Mesendoderm (in vitro differentiated cells): ENCODE measurements at places on chromosomes 11 and 22.

- no peak for DNase-seq
Observed at GRCh38 chr11:59191095-59191494, 19.2 kb downstream of the DTX4 start.

DNA sequence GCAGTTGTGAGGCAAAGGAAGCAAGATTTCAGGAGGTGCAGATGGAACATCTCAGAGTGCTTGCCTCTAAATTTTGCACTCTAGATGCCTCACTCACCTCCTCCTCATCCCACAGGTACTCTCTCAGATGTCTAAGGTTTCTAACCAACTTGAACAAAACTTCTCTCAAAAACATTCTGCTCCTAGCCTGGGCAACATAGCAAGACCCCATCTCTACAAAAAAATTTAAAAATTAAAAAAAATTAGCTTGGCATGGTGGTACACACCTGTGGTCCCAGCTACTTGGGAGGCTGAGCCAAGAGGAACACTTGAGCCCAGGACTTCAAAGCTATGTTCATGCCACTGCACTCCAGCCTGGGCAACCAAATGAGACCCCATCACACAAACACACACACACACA lies 4.2 kb downstream of the ZNF280A start:
- no peak for DNase-seq

DNA sequence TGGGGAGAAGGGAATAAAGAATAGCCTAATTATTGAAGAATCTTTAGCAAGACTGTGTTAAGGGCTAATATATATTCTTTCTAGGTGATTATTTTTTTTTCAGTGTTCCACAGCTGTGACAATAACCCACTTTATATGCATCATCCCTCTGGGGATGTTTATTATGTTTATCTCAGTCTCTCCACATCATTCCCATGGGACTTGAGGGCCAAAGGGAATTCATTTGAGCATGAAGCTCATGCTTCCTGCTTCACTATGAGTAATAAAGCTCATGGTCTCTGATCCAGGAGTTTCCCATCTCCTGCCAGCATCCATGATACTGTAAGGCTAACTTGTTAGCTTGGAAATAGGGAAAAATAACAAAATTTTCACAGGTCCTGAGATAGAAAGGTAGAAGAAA lies 1888.4 kb downstream of the LRRC4C start:
- no peak for DNase-seq

DNA sequence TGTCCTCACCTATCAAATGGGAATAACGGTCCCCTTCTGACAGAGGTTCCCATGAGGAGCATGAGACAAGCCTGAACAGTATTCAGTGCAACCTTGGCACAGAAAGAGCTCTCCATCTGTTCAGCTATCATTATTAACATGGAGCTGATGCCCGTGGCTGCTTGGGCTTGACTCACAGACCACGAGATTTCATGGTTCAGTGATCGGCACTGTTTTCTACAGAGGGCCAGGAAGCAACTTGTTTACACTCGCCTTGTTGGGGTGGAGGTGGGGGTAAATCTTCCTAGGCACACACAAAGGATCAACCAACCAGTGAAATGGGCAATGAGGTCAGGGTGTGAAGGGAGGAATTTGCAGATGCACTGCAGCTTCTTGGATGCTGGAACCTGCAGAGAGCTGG lies 88.2 kb downstream of the CWC15 start:
- DNase-seq: no peak

DNA sequence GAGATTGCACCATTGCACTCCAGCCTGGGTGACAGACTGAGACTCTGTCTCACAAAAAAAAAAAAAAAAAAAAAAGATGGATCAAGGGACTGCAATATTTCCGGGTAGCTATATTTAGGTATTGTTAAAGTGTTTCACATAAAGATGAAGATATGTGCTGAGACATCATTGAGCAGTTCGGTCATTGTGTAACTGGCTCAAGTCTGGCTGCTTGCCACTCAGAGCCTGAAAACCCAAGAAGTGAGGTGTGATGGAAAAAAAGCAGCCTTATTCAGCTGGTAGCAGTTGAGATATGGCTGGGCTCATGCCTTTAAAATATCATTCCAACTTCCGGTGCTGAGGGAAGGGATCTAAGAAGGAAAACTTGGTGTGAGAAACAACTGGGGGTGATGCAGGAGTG lies 46.9 kb downstream of the LUZP2 start:
- no peak for DNase-seq

DNA sequence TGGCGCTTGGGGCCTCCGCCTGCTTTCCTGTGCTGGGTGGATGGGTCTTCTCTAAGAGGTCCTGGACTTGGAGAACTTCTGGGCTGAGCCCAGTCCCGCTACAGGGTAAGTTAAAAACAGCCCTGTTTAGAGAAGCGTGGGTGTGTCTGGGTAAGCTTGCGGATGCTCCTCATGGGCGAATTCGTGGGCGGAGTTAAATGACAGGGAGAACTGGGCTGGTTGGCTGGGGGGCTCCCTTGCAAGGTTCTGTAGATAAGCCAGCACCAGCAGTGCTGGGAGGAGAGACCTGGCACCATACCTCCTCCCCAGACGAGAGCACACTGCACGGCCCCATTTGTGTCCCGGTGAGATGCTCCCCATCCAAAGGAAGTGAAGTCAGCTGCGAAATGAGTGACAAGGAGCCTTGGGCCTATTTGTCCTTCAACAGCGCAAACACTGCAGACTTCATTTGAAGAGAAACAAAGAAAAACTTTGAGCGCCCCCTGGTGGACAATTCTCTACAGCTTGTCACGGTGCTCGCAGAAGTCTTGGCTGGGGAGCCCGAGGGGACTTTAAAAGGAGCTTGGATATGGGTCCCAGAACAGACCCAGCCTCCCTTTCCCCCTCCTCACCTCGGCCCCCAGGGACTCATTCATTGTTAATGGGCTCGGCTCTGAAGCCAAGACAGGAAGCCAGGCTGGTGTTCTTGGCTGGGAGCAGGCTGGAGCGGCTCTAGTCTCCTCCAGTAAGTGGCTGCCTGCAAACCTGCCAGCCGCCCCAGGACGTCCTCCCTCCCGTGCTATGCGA lies 39.5 kb downstream of the TP53I11 start:
- DNase-seq: peak; percentile 96

DNA sequence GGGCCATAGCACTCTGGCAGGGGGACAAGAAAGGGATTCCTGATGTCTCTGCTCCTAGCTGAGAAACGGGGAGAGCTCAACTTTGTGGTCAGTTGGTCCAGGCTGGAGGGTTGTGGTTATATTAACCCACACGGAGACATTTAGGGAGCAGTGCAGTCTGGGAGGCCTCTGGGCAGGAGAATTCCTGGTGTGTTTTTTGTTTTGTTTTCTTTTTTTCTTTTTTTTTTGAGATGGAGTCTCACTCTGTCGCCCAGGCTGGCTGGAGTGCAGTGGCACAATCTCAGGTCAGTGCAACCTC lies 88.0 kb upstream of the SHISAL1 start:
- no peak for DNase-seq

GRCh38 chr11:34644669-34645406 lies 23.9 kb downstream of the EHF start:
- peak; percentile 18 for DNase-seq

DNA sequence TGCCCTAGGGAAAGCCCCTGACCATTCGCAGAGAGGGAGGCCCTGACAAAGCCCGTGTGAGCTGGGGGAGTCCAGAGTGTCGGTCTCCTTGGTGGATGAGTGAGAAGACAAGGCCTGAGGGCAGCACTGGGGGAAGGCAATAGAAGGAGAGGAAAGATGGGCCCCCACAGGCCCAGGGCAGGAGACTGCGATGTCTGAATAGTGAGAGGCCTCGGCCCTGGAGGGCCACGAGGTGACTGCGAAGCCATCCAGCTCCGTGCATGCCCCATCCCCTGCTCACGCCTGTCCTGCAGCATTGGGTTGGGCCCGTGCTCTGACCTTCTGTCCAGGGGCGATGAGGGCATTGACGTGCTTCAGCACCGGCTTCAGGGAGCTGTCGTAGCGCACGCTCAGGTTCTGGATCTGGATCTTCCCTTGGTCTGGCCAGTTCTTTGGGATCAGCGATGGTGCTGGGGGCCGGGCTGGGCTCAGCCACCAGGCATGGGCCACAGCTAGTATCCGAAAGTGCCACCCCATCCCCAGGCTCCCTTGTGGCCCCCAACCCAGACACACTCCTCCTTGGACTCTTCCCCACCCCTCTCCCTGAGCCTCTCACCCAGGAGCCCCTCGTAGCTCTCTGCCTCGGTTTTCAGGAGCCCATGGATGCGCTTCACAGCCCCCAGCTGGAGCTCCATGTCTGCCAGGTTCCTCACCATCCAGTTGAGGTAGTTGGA lies 8.3 kb upstream of the KCNJ11 start:
- DNase-seq: no peak

DNA sequence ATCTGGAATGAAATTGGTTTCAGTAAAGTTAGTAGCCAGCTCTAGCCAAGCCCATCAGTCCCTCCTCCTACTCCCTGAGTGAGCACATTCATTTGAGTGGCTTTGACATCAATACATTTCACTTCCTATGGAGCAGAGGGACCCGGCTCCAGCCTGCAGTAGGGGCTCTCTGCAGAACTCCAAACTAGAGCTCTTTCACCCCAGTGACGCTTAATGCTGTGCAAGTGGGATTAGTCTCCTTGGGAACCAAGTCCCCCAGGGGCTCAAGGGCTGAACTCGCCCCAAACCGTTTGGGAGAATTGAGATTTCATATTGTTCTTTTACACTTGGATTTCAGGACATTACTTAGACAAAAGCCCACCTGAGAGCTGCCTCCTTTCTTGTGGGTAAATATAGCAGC lies 4.4 kb upstream of the FAM181B start:
- no peak for DNase-seq

- DNase-seq: peak; percentile 34
Observed at GRCh38 chr11:24861440-24861839, 364.6 kb downstream of the LUZP2 start.

GRCh38 chr11:85740481-85741400 lies 54.7 kb upstream of the CCDC89 start:
- no peak for DNase-seq

- no peak for DNase-seq
Observed at GRCh38 chr11:2250485-2250884, 19.9 kb downstream of the ASCL2 start.

- DNase-seq: no peak
Observed at GRCh38 chr11:62439785-62440602, 21.2 kb downstream of the SCGB1A1 start.

GRCh38 chr11:70509476-70509875 lies 111.1 kb downstream of the CTTN start:
- no peak for DNase-seq

DNA sequence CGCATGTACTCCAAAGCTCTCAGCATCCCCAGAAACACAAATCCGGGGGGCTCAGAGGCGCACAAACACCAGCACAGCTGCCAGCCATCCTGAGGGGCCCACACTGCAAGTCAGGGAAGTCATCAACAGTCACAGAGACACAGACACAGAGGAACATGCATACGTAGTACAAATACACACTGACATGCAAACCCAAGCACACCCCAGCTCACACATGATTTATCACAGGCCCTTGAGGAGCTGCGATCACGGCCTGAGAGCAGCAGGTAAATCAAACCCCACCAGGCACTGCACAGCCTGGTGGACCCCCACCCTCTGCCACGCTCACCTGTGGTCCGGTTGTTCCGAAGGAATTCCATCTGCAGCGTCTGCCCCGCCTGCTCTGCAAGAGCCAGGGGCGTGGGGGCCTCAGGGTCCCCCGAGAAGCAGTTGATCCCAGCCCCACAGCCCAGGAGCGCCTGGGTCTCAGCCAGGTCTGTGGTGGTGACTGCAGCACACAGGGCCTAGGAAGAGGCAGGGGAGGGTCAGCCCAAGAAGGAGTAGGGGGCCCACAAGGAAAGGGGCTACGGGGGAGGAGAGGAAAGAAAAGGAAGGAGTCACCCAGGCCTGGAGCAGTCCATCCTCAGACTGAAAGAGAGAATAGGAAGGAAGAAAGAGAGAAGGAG lies 28.5 kb upstream of the PDE2A start:
- no peak for DNase-seq

GRCh38 chr11:18080451-18080850 lies 25.4 kb downstream of the SAAL1 start:
- DNase-seq: no peak

DNA sequence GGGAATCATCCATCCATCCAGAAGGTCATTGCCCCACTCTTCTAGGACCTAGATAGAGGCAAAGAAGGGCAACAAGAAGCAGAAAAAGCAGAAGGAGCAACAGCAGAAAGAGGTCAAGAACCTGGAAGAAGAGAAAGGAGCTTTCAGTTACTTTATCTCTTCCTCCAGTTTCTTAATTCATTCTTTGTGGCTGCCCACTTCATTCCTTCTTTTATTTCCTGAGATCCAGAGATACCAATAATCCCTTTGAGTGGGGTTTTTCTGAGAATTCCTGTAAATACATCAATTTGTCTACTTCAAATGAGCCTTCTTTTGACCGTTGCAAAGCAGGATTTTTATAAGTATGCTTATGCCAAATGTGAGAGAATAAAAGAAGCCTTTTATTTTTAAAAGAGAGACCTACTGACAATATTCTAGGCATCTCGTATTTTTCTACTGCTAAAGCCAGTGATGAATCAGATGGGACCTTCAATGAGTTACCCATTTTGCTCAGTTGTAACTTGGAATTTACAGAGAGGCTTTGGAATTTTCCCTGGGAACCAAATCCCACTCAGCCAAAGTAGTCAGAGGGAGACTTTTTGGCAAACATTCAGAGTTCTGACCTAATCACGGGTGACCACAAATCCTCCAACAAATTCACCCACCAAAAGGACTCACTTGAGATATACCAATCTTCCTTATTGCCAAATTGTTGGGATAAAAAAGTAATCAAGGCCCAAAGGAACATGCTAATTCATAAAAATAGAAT lies 54.9 kb downstream of the ZC3H12C start:
- peak; percentile 14 for DNase-seq

DNA sequence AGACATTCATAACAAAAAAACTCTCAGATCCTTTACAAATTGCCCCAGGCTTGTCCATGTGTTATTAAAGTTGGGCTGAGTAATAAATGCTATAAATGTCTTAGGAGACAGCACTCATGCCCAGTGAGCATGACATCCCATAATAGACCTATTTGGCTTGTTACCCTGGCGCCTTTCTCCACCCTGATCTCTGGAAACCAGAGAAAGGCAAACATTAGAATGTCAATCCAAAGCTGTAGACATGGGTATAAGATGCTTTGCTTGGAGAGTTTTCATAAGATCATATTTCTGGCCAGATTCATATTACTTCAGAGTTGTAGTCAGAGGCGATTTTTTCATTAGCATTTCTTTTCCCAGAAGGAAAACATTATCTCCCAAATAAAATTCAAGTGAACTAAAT lies 161.3 kb upstream of the UBASH3B start:
- DNase-seq: no peak

- DNase-seq: peak; percentile 37
Observed at GRCh38 chr11:65355776-65356393, 1.3 kb downstream of the TIGD3 start.

DNA sequence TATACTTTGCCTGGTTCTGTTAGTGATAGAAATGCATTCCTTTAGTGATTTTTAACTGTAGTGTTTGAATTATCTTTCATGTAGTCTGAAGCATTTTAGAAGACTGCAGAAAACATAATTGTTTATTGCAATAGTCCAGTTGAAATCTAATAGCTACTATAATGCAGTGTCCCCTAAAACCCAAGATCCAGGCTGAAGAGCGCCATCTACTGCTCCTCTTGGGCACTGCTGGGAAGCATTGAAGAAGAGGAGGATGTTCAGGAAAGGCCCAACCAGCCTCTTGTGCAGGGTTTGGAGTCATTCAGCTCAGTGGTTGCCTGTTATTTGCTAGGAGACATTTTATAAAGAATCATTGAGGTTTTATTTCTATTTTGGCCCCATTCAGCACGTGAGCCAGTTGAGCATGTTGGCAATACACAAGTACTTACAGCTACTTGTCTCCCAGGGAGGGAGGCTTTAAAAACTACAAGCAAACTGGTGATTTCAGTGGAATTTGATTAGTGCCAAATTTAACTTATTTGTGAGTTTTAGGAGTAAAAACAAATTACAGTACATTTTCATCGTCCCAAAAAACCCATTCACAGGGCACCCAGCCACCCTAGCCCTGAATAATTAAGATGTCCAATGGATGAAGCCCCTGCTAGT lies 74.9 kb upstream of the HORMAD2 start:
- DNase-seq: peak; percentile 72
